ENCODE measurements at places on chromosomes 6 and 20.

- H3K27ac ChIP-seq = no peak overlapping the region
- H3K4me1 ChIP-seq = peaks cover 16% of the 10 kb centered on the region
- H3K36me3 ChIP-seq = no peaks in the 10 kb centered on the region
- no peak for DNase-seq
Observed at GRCh38 chr6:117907601-117908245, 659 bp downstream of the SLC35F1 start.

DNA sequence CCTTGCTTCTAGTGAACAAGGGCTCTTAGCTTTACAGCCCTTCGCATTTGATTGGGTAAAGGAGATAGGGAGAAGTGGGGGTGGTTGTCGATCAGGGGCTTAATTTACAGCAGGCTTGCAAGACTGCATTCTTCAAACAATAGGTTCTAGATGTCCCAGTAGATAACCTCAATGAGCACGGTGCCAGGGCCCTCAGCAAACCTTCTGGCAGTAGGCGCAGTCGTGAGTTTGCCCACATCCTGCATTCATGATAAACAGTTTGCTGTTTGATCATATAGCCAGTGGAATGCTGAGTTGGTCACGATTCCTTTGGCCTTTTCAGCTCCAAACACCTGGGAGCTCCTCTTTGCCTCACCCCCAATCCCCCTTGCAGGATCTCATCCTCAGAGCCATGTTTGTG is 27.5 kb downstream of the SUN5 start:
- peak overlapping the region; percentile 70 for H3K27ac ChIP-seq
- H3K36me3 ChIP-seq = no peaks in the 10 kb centered on the region

DNA sequence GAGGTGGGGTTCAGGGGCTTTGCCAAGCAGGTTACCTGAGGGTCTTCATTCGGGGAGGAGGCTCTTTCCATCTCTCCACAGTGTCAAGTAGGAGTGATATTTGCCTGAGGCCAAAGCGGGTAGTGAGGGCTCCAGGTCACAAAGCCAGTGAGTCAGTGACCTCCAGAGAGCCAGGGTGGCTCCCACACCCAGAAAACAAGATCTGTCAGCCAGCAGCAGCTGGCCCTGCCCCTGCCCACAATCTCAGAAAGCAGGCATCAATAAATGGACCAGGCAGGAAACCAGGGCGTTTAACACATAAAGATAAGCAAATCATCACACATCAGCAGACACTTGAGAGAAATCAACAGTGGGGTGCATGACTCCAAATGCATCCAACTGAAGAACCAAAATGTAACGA is 250.8 kb downstream of the CDH26 start:
- peak; percentile 50 for DNase-seq
- H3K27ac ChIP-seq = peak overlapping the region; percentile 31
- peak overlapping the region; percentile 66 for H3K4me3 ChIP-seq
- H3K36me3 ChIP-seq = no peaks in the 10 kb centered on the region
- H3K27me3 ChIP-seq = no peaks in the 10 kb centered on the region

- no peak overlapping the region for H3K4me3 ChIP-seq
- peaks cover 10% of the 10 kb centered on the region for H3K27me3 ChIP-seq
- H3K4me1 ChIP-seq = no peaks in the 10 kb centered on the region
- no peak for DNase-seq
- no peak overlapping the region for H3K27ac ChIP-seq
- H3K36me3 ChIP-seq = no peaks in the 10 kb centered on the region
Observed at GRCh38 chr6:132413499-132413802, 12.2 kb upstream of the MOXD1 start.

DNA sequence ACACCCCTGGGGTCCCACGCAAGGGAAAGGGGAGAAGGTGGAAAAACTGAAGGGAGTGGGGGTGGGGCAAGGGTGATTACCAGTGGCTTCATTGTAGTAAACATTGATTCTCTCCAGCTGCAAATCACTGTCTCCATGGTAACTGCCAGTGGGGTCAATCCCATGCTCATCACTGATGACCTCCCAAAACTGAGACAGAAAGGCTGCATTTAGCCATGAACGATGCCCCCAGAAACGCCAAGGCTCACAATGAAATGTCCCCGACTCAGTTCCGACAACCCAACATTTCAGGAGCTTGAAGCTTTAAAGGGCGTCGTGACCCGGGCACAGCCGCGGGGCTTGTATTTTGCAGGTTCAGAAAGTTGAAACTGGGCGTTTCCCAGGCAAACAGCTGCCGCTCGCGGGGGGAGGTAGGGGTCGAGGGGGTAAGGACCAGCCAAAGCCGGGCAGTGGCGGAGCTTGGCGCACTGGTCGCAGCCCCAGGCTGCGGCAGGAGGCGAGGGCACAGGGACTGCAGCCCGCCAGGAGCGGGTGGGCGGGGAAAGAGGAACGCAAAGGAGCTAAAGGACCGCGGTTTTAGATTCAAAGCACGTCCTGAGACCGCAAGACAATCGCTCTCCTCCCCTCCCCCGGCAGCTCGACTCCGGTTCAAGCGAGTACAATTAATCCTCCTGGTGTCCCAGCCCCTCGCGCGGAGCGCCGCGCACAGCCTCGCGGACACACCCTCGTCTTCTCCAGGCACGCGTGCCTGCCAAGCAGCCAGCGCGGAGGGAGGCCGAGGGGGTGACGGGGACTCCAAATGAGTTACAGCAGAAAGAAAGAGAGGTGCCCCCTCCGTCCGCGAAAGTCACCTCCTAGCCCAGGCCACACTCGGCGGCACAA is 731 bp downstream of the TUBB2B start:
- H3K27me3 ChIP-seq = peaks cover 53% of the 10 kb centered on the region
- no peak for DNase-seq
- H3K36me3 ChIP-seq = no peaks in the 10 kb centered on the region
- H3K4me1 ChIP-seq = peaks cover 33% of the 10 kb centered on the region
- H3K4me3 ChIP-seq = peak overlapping the region; percentile 50

GRCh38 chr20:24894488-24894887 is 54.6 kb upstream of the CST7 start:
- H3K4me1 ChIP-seq = no peaks in the 10 kb centered on the region
- H3K27ac ChIP-seq = no peak overlapping the region
- H3K36me3 ChIP-seq = peaks cover 6% of the 10 kb centered on the region

- DNase-seq = no peak
- H3K4me1 ChIP-seq = no peaks in the 10 kb centered on the region
- H3K27ac ChIP-seq = no peak overlapping the region
- no peaks in the 10 kb centered on the region for H3K36me3 ChIP-seq
- peaks cover 5% of the 10 kb centered on the region for H3K27me3 ChIP-seq
Observed at GRCh38 chr6:109867970-109868358, 110.1 kb upstream of the GPR6 start.

DNA sequence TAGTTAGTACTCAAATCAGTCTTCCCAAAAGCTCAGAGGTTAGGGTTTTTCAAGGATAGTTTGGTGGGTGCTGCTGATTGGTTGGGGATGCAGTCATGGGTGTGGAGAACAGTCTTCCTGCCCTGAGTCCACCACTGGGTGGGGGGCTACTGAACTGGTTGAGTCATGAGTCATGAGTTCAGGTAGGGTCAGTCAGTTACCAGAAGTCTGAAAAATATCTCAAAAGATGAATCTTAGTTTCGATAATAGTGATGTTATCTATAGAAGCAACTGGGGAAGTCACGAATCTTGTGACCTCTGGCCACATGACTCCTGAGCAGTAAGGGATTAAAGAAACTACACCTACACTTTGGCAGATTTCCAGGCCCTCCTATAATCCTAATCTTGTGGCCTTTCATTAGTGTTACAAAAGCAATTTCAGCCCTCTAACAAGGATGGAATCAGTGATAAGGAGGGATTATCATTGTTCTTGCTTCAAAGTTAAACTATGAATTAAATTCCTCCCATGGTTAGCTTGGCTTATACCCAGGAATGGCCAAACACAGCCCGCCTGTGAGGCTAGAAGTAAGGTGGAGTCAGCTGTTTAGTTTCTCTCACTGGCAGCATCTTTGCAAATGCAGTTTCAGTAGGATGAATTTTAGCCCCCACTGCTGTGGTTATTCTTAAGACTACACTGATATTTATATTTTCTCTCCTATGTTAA is 33.3 kb upstream of the NKAIN2 start:
- H3K4me1 ChIP-seq = no peaks in the 10 kb centered on the region
- no peak for DNase-seq
- H3K27ac ChIP-seq = no peak overlapping the region
- H3K4me3 ChIP-seq = no peak overlapping the region
- H3K27me3 ChIP-seq = no peaks in the 10 kb centered on the region

DNA sequence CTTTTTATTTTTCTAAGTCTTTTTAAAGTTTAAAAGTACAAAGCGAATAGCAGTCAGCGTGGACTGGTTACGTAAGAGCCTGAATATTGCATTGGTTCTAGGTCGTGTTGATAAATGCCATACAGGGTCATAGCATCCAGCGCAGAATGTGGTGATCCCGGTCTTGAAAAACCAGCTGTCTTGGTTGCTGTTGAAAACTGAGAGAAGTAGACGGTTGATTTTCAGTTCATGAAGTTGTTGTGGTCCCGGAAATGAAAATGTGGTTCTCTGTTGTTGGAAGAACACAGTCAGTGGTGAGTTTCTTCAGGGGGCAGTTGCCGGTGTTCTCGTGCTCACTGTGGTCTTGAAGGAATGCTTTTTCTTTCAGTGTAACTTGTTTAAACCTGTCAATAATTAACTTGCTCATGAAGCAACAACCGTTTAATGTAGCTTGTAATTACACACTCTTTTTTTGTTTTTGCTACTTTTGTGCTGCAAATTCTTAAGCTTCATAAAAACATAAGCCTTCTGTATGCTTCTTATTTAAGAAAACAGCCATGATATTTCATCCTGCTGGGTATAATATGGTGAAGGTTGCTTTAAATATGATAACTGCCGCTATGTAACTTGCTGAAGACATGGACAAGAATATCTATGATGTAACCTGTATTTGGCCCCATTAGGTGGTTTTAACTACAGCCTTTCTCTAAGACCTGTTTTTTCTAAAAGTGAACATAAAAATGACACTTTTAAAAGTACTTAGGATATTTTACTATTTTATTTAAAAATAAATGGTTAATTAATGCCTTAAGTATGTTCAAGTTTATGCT is 64.8 kb upstream of the KIF25 start:
- no peak overlapping the region for H3K27ac ChIP-seq
- no peak overlapping the region for H3K4me3 ChIP-seq
- H3K27me3 ChIP-seq = no peaks in the 10 kb centered on the region
- no peaks in the 10 kb centered on the region for H3K4me1 ChIP-seq
- no peaks in the 10 kb centered on the region for H3K36me3 ChIP-seq
- DNase-seq = no peak

GRCh38 chr6:79711167-79711566 is 80.0 kb downstream of the SH3BGRL2 start:
- no peaks in the 10 kb centered on the region for H3K4me1 ChIP-seq
- H3K4me3 ChIP-seq = no peak overlapping the region
- no peaks in the 10 kb centered on the region for H3K36me3 ChIP-seq
- peaks cover 2% of the 10 kb centered on the region for H3K27me3 ChIP-seq

DNA sequence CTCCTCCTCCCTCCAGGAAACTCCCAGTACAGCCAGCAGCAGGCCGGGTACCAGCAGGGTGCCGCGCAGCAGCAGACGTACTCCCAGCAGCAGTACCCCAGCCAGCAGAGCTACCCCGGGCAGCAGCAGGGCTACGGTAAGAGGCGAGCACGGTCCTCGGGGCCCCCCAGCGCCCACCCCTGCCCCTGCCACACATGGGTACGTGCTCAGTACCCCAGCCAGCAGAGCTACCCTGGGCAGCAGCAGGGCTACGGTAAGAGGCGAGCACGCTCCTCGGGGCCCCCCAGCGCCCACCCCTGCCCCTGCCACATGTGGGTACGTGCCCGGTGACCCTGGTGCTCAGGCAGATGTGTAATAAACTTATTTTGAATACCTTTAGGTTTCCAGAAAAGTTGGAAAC is 10.2 kb upstream of the MTG2 start:
- peaks cover 20% of the 10 kb centered on the region for H3K36me3 ChIP-seq
- H3K27me3 ChIP-seq = peaks cover 4% of the 10 kb centered on the region

DNA sequence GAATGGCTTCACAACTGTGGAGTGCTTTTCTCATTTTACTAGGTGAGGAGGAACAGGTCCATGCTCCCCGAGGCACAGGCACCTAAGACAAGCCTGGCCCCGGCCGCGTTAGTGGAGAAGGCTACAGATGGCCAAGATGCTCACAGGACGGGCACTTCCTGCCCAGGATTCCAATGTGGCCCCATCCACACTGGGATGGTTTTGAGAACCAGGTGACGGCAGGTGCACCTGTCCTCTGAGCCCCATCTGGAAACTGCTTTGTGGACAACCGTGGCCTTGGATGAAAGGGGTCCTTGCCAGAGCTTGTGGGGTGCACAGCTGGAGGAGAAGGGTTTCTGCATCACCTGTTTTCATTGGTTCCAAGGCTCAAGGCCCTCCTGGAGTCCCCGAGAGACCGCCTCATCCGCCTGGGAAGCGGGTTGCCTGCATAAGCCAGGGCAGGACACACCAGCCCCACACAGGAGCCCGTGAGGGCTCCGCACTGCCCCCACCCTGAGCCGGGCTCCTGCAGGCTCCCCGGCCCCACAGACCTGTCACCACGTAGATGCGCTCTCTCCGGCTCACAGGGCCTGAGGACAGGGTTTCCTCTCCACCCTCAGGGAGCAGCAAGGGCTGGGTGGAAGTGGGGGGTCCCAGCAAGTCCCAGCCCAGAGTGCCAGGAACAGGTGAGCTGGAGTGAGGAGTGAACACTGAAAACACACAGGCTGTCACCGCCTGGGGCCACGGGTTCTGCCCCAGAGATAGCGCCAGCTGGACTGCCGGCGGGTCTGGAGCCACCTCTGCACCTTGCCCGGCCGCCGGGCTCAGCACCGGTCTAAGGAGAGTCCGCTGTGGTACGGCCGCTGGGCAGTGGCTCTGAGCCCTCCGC is 18.3 kb downstream of the NTSR1 start:
- H3K4me3 ChIP-seq = no peak overlapping the region

DNA sequence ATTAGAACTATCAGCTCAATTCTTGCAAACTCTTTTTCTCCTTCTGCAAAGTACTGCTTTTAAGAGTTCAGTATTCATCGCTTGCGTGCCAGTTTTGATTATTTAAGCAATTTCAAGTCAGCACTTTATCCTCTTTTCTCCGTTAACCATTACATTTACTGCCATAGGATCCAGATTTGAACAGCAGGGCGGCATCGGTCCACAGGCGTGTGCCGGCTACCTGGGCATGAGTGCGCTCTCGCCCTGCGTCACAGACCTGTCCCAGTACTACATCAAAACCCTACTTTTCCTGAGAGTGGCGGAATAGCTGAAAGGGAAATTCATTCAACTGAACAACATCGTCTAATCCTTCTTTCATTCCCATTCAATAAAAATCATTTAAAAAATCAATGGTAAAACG is 53.4 kb downstream of the MYLK4 start:
- no peaks in the 10 kb centered on the region for H3K36me3 ChIP-seq
- no peak overlapping the region for H3K4me3 ChIP-seq

DNA sequence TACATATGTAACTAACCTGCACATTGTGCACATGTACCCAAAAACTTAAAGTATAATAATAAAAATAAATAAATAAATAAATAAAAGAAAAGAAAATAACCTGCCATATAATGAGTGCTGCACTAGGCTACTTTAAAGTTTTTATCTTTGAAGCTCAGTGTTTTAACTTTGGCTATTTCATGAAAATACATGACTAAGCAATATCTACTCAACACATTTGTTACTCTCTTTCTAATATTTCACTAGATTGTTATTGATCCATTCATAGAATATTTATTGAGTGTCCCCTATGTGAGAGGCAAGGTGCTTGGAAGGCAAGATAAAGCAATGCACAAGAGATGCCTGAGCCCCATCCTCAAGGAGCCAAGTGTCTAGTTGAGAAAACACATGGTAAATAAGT is 221.7 kb downstream of the SLC35F1 start:
- no peaks in the 10 kb centered on the region for H3K36me3 ChIP-seq
- no peak overlapping the region for H3K27ac ChIP-seq
- peaks cover 3% of the 10 kb centered on the region for H3K27me3 ChIP-seq
- H3K4me1 ChIP-seq = no peaks in the 10 kb centered on the region
